ENCODE measurements at places on chromosomes 12 and 14.

DNA sequence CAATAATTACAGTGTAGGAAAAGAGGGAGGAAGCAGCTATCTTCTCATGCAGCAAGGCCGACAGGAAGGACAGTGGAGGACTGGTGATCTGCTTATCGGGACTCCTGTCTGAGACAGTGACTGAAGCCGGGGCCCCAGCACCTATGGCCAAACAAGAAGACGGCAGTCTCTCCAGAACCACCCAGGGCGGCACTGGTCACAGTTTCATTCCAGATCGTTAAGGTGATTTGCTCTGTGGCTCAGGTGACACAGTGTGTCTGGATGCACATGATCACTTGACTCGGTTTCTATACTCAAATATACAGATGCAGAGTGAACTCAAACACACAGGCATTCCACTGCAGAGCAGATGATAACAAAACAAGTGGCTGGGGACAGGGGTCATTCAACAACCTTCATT is 52.1 kb upstream of the CORO1C start:
- no peak for DNase-seq

DNA sequence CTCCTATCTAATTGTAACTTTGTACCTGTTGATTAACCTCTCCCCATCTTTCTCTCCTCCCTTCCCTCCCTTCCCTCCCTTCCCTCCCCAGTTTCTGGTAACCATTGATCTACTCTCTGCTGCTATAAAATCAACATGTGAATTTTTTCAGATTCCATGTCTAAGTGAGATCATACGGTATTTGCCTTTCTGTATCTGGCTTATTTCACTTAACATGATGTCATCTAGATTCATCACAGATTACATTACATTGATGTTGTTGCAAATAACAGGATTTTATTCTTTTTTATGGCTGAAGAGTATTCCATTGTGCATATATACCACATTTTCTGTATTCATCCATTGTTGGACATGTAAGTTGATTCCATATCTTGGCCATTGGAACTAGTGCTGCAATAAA is 68.0 kb upstream of the FBXO33 start:
- DNase-seq: no peak

GRCh38 chr12:48934312-48934706 is 9.0 kb upstream of the FKBP11 start:
- no peak for DNase-seq

DNA sequence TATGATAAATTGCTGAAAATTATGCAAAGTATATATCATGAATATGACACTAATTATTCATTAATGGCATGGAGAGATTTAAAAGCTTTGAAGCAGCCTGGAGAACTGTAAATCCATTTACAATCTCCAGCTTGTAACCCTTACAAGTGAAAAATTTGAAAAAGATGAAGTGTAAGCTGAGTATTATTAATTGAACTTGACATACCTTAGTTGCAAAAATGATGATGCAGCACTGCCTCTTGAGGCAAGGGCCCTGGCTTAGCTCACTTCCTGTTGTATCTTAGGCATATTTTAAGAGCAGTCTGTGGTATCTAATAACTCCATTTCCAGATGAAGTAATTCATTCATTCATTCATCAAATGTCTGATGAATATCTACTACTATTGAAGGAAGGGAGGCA is 158.6 kb downstream of the ANO4 start:
- peak; percentile 20 for DNase-seq

DNA sequence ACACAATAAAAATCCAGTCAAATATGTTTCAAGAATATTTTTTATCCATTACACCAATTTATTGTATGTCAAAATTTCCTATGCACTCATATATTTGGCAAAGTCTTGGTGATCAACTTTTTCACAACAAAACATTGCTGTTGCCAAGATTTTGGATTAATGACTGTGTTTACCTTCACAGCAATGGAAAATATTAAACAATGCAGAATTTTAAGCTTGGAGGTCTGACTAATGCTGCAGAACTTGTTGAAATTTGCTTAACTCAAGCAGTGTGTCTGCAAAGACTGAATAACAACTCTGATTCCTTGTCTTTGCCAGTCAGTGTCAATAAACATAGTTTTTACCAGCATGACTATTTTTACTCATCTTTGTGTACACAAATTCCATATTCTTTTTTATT is 336.4 kb downstream of the CCER1 start:
- no peak for DNase-seq

DNA sequence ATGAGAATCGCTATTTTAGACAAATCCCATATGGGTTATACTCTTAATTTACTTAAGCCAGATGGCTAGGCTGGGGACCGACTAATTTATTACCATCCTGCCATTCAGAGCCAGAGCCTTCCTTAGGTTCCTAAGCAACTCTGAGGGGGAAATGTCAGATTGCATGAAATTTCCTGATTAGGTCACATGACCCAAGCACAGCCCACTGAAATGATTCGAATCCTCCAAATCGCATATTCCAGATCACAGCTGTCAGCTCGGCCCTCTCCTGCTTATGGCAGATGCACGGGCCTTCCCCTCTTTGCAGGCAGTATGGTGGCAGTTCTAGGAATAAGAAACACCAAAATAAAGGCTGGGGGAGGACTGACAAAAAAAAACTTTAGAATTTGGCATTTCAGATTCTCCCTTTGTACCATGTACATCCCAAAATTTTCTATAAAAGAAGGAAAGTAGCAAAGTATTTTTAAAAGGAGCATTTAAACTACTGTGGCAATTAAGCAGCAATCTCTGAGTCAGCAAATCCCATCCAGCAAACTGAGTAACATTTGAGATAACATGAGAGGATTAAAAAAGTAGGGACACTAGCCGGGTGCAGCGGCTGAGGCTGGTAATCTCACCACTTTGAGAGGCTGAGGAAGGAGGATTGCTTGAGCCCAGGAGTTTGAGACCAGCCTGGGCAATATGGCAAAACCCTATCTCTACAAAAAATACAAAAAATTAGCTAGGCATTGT is 30.5 kb upstream of the NUDT4 start:
- no peak for DNase-seq

DNA sequence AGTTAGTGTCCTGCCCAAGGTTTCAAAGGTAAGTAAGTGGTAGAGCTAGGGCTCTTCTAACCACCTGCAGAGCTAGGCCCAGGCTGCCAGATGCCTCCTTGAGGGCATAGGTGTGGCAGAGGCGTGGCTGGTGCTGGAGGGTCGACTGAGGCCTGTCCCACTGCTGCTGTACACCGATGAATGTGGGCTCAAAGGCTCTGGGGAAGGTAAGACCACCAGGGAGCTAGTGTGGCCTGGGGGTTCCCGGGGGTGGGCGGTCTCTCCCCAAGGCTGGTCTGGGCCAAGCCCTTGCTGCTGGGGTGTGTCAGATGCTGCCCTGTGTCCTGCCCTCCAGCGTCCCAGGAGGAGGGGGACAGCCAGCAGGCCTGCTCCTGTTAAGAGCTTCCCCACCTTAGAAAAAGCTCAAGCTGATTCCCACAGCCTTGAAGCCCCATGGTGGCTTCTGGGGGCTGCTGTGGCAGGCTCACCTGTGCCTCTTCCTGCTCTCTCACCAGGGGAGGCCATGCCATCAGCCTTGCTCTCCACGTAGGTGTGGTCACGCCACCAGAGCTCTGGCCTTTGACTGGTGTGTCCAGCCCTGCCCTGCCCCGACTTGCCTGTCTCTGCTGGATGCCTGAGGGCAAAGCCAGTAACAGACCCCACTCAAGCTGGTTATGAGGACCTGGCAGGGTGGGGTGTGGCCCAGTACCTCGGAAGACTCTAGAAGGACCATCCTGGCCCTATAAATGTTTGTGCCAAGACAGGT is 36.8 kb downstream of the SH2B3 start:
- no peak for DNase-seq

- DNase-seq: peak; percentile 29
These were observed 244.2 kb downstream of the KSR2 start for GRCh38 chr12:117724543-117724942.

GRCh38 chr12:115433014-115433634 is 749.1 kb upstream of the TBX3 start:
- DNase-seq: no peak

DNA sequence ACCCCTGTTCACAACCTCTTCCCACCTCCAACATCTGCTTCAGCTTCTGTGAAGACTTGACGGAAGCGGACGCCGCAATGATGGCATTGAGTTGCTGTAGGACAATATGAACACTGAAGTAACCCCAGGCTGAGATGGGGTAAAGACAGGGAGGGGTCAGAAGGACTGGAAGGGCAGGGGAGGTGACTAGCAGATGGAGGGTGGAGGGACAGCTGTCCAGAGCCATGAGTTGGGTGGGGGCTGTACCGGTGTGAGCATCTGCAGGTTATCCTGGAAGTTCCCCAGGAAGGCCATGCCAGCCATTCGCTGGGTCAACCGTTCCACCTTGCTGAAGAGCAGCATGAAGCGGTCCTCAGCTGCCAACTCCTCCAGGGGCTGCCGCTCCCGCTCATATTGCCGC is 26.1 kb downstream of the PRPF40B start:
- no peak for DNase-seq

DNA sequence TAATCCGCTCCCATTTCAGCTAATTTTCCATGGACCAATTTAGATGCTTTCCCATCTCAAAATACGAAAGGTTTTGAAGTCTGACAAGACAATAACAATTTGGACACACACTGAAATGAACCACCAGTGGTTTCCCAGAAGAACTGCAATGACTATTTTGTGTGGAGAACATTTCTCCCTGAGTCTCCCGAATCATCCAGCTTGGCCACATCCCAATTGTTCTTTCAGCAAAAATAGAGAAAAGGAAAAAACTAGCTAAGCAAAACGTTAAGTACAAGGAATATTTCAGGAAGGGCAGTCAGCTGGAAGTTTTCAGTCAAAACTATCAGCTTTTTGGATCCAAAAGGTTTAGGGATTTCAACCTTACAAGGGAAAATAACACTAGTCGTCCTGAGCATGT is 390.6 kb downstream of the KCNH5 start:
- no peak for DNase-seq

DNA sequence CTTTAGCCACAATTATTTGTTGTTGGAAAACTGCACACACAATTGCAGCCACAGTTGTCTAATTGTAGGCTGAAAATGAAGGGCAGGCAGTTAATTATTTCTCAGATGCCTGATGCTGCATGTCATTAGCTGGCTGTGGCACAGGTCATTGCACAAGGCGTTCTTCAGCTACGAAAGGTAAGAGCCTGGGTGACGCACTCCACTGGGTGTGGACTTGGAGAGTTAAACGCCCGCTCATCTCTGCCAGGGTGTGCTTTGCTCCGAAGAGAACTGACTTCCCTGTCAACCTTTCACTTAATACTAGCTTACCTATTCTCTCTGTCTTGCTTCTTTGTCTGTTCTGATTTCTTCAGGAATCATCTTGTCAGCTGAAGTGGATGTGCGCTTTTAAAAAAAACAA is 91.4 kb upstream of the CPM start:
- peak; percentile 98 for DNase-seq
